ENCODE measurements at places on chromosomes 7 and 10.

DNA sequence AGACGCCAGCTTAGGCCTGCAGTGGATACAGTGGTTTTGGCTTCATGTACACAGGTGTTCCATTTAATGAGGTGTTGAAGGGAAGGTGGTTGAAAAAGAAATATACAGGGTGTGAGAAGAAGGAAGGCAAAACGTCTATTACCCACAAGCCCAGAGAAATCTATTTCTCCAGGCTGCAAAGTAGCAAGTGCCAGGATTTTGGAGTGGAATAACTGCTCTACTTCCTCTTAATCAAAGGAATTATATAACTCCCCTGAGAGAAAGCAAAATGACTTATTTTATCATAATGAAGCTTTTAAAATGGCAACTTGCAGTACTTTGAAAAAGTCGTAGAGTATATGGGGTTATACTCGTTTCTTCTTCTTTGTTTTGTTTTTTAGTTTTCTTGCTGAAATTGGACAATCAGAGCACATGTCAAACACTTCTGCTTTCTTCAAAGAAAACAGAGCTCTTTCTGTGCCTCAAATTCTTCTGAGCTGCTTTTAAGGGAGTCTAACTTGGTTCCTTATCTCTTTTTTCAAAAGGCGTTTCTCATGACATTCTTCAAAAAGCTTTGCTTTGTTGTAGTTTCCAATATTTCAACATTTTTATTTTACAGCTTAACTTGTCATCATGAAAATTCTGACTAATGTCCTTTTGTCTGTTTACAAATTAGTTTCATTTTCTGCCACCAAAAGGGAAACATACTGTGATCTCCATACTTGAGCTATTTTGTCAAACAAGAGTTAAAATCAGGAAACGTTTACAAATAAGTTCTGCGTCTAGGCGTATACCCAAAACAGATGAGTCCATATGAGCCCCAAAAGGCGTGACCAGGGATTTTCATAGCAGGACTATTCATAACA lies 289.7 kb downstream of the FRMD4A start:
- no peak for DNase-seq

GRCh38 chr7:106057962-106058927 lies 53.9 kb downstream of the SYPL1 start:
- DNase-seq, result no peak

DNA sequence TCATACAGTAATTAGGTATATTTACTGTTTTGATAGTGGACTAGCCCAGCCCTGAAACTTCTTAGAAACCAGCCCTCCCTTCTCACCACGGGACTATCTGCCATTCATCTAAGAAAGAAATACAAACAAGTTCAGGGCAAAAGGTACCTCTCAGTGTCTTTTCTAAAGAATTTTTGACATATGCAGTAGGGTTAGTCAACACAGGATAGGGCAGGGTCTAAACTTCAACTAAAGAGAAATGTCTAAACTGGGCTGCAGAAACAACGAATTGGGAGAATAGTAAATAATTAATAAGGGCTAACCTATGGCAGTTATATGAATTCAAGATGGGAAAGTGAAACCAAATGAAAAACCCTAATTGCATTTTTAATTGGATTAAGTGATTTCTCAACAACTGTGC lies 496.6 kb downstream of the INHBA start:
- no peak for DNase-seq

DNA sequence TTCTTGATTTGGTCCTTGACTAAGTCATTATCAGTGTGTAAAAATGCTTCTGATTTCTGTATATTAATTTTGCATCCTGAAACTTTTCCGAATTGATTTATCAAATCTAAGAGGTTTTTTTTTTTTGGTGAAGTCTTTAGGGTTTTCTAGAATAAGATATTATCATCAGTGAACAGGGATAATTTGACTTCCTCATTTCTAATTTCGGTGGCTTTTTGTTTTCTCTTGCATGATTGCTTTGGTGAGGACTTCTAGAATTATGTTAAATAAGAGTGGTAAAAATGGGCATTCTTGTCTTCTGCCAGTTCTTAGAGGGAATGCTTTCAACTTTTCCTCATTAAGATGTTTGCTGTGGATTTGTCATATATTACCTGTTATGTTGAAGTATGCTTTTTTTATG lies 170.5 kb downstream of the CCDC7 start:
- no peak for DNase-seq

- no peak for DNase-seq
Measured at GRCh38 chr7:116340943-116341907, 130.9 kb downstream of the TES start.

- DNase-seq, result no peak
Measured at GRCh38 chr7:142796501-142797390, 26.0 kb downstream of the PRSS2 start.

DNA sequence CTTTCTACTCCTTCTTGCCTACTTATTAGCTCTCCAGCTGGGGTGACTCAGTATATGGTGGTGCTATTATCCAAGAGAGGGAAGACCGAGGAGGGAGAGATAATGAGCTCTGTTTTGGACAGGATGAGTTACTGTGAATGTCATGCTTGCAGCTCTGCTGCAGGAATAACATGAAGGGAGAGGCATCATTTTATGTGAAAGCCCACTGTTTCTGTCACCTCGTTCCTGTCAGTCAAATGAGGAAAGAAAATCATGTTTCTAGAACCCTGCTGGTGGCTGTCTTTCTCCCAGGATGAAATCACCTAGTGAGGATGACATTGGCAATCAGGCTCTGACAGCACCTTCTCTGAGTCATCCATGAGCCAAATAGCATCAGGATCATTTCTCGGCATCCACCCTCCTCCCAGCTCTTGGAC lies 1291.6 kb upstream of the AUTS2 start:
- DNase-seq, result no peak

- no peak for DNase-seq
Measured at GRCh38 chr7:134105841-134106240, 21.3 kb upstream of the LRGUK start.

GRCh38 chr10:19483421-19483820 lies 332.8 kb upstream of the PLXDC2 start:
- DNase-seq, result no peak

DNA sequence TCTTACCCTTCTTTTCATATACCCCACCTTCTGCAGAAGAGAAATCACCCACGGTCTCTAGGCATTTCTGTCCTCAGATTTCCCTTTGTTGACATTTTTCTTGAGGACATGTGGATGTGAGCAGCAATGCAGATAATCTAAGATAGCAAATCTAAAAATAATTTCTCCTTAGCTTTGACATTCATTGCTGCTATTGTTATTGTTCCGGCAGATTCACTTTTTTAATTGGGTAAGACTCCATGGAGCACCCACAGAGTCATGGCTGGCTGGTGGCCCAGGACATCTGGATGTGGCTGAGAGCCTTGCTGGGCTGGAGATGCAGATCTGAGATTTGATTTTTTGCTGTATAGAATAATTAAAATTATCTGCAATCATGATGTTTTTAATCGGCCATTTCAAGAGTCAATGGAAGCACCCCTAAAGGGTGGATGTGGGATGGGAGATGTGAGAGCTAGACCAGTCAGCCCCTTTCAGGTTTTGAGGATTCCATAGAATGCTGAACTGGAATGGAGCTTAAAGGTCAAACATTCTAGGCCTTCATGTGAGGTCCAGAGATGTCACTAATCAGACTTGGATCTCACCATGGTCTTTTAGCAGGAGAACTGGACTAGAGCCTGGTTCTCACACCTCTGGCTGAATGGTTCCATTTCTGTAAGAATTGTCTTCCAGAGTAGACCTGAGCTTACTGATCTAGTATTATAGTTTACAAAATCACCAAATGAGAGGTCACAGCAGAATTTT lies 37.5 kb downstream of the TAS2R41 start:
- DNase-seq, result no peak

DNA sequence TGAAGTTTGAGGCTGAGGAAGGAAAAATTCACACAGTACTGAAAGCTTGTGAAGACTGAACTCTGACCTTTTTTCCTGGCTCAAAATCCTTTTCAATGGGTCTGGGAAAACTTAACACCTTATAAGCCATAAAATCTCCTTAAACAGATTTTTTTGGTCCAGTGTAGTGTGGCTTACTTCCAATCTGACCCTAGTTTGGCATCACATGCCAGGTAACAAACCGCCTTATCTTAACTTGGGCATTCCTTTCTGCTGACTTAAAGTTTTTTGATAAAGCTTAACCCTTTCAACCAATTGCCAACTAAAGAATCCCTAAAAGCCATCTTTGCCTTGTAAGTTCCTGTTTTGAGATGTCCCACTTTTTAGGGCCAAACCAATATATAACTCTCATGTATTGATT lies 13.2 kb upstream of the ITPRID1 start:
- no peak for DNase-seq

GRCh38 chr10:7551950-7552716 lies 114.6 kb downstream of the ITIH5 start:
- no peak for DNase-seq

- DNase-seq, result no peak
Measured at GRCh38 chr10:132482090-132482800, 55.3 kb upstream of the INPP5A start.

- no peak for DNase-seq
Measured at GRCh38 chr7:24457219-24457558, 116.1 kb upstream of the PALS2 start.

DNA sequence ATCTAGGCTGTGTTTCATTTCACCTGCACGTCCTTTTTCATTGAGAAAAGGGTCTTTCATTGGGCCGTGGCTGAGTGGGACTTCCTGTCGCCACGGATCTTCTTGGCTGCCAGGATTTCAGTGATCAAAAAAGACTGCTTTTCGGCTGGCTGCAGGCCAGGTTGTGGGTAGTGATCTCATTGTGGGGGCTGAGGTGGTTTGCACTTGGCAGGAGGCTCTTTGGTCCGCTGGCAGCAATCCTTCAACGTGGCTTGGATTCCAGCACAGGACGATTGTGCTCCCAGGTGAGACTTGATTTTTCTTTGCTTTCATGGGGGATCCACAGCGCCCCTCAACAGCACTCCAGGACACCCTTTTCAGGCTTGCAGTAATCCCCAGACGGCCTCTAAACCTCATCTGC lies 29.0 kb upstream of the ZNF273 start:
- peak; percentile 45 for DNase-seq

- DNase-seq, result peak; percentile 39
Measured at GRCh38 chr10:110221721-110222261, 14.4 kb downstream of the MXI1 start.

DNA sequence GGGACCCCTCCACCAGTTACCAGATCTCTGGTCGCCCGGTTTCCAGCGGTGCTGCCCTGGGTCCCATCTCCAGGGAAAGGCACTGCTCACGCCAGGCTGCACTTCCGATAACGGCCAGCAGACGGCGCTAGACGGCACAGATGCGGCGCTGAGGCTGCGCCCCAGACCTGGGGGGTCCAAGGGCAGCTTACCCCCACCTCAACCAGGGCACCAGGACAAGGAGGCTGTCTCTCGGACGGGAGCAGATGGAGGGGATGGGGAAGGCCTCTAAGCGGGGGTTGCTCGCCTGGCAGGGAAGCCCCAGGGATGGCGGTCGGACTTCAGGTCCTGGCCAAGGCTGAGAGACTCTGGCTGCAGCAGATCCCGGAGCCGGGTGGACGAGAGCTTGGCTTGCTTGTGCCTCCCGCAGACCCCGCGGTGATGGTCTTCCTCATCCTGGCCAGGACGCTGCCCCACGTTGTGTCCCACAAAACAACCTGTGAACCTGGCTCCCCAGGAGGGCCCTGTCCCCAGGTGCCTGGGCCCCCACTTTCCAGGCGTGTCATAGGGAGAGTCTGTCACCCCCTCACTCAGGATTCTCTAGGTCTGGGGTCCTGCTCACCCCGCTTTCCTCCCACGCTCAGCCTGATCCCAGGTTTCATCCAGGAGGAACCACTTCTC lies 23.9 kb upstream of the ZNF716 start:
- DNase-seq, result no peak

GRCh38 chr10:76946270-76946669 lies 691.3 kb downstream of the KCNMA1 start:
- DNase-seq, result no peak

DNA sequence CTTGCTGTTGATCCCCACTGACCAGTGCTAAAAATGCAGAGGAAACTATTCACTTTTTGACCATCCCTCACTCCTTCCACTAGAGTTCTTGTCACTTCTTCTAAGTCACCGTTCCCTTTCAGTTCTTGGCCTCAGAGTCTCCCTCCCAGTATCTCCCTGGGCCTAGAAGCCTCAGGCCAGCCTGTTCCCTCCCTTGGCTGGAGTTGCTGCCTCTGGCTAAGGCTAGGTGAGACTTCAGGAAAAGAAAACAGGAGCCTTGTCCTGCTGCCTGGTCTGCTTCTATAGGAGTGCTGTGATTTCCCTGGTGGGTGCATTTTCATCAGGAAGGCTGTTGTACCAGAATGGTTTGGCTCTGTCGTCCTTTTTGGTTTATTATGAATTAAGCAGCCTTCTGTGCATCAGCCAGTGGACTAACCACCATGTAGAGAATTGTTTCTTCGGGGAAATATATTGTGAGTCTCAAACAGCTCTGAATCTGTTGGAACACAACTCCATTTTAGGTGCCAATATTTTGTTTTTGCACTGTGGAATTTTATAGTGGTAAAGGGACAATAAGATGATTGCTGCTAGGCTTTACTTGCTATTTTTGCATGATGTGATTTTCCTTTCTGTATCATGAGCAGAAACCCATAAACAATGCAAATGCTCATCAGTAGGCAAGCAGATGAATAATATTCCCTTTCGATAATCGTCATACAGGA lies 233.4 kb upstream of the FZD1 start:
- DNase-seq, result no peak

- no peak for DNase-seq
Measured at GRCh38 chr7:83105948-83106347, 56.7 kb downstream of the PCLO start.

- DNase-seq, result no peak
Measured at GRCh38 chr7:542713-543500, 23.3 kb upstream of the PDGFA start.

DNA sequence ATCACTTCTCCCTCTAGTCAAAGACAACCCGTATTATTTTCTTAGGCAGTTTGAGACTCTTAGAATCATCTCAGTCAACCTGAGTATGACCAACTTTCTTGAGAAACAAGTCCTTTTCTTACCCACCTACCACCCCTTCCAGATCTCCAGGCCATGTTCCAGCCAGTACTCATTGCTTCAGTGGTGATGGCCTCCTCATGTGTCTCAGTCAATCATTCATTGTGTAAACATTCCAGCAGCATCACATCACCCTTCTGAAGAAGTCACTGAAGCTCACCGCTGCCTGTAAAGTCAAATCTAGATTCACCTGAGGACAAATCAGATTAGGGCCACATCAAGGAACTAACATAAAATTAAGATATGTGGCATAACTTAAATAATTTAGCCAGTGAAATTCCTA lies 467.2 kb upstream of the NRP1 start:
- no peak for DNase-seq

DNA sequence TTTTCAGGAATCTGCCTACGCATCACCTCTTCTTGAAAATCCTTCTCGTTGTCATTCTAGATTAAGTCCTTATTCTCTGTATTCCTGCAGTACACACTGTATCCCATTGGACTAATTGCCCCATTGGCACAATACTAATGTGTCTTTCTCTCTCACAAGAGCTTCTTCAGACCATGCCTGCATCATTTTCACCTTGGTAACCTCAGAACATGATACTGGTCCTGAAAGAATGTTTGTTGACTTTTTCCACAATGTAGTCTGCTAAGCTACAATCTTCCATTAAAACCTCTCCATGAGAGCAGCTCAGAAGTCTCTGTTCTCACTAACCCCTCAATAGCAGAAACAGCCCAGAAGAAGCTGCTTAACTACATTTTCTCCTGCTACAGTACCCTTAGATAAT lies 270.7 kb downstream of the PCDH15 start:
- DNase-seq, result no peak

Data from Jurkat, Clone E6-1 (cell line).